Kidney (tissue), 22 donors: ENCODE measurements at places on chromosomes 1 and 21. TPM values are rescaled to one million over a fixed set of nuclear protein-coding genes. Genes with fewer than 3 reads are reported as not detected.
A peak's percentile ranks its signal among the peaks of the same experiment; 100 is the strongest.

DNA sequence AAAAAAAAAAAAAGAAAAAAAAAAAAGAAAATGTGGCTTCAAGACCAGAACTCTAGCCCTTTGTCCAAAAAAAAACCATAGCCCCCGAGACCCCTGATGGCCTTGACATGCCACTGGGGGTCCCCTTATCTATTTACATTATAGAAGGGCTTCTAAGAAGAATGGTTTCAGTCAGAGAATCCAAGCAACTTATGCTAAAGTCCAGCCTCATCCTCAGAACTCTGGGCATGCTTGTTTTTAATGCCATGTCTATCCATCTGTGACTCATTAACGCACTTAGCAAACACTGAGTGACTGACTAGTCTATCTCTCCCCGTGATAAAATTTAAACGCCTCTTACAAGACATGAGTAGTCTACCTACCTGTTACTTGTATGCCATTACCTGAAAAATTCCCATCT lies 29.3 kb downstream of the ERG start:
- H3K27me3 ChIP-seq: no peaks in the 10 kb centered on the region
- no peak overlapping the region for H3K4me3 ChIP-seq
- H3K27ac ChIP-seq: no peak overlapping the region

GRCh38 chr1:235015291-235015985 lies 113.2 kb downstream of the TOMM20 start:
- H3K4me3 ChIP-seq: no peak overlapping the region
- DNase-seq: peak; percentile 50
- H3K27me3 ChIP-seq: no peaks in the 10 kb centered on the region
- no peaks in the 10 kb centered on the region for H3K36me3 ChIP-seq
- no peak overlapping the region for H3K27ac ChIP-seq

TMEM269 gene
- total RNA-seq: 0.22 TPM

LHX4 gene
- not detected for total RNA-seq
